ENCODE measurements at places on chromosomes 13 and 19.

- DNase-seq = no peak
These were observed 2859.0 kb upstream of the PCDH20 start for GRCh38 chr13:64274481-64275217.

- DNase-seq = no peak
These were observed 360.9 kb downstream of the SLITRK5 start for GRCh38 chr13:88031980-88032559.

GRCh38 chr19:49710372-49710951 lies 19.5 kb downstream of the CPT1C start:
- DNase-seq = no peak

- no peak for DNase-seq
These were observed 38.2 kb upstream of the NPAS1 start for GRCh38 chr19:46981286-46981945.

DNA sequence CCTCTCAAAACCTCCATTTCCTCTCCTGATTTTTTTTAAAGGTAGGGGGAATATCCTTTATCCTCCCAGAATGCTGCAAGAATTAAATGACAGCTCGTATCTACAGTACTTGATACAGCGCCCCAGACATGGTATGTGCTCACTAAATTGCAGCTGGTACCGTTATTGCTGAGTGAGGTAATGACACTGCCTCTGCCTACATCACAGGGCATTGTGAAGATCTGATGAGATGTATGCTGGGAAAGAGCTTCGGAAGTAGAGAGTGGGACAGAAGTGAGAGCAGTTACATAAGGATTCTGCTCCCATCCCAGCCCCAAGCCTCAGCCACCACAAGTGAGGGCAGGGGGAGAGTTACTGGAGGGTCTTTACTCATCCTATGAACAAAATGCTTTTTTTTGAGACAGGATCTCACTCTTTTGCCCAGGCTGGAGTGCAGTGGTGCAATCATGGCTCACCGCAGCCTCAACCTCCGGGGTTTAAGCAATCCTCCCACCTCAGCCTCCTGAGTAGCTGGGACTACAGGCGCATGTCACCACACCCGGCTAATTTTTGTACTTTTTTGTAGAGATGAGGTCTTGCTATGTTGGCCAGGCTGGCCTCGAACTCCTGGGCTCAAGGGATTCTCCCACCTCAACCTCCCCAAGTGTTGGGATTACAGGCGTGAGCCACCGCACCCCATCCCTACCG lies 1.7 kb upstream of the FKRP start:
- DNase-seq = no peak

- no peak for DNase-seq
These were observed 8.9 kb upstream of the FARP1 start for GRCh38 chr13:98133946-98134345.

DNA sequence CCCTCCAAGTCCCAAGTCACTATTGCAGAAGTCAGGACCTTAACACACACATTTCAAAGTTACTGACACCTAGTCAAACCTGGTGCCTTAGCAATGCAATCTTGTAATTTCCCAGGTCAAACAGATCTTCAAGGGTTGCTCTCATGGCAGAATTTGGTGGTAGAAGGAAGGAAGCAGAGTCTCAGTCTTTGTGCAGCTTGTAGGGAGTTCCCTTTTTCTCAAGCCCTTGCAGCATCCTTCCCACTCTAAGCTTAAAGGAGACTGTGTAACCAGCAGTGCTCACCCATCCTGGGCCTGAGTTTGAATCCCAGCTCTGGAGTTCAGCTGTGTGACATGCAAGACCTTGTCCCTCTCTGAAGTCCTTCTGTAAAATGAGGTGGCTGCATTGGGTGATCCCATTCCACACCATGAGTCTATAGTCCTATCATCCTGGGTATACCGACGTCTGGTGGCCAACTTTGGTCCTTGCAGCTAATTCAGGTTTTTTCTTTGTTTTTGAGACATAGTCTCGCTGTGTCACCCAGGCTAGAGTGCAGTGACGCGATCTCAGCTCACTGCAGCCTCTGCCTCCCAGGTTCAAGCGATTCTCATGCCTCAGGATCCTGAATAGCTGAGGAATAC lies 9.8 kb downstream of the SIGLEC10 start:
- DNase-seq = no peak

GRCh38 chr13:27088619-27089018 lies 83.0 kb downstream of the USP12 start:
- DNase-seq = no peak

DNA sequence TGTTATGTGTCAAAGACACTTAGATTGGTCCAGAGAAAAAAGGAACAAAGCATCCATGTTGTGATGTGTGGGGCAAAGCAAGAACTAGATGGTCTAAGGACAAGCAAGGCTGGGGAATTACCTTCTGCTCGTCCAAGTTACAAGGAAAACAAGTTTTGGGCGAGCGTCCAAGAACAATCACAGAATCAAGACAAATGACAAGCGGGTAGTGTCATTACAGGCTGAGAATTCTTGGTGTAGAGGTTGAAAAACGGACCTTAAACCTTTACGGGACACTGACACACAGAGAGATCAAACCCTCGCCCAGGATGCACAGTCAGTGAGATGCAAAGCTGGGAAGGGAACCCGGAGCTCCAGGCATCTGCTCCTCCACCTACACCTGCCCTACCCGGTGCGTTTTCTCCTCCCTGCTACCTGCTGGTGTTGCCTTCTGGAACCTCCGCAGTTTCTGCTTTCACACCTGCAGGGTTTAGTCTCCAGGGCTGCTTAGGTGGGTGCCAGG lies 515 bp upstream of the ZNF324B start:
- DNase-seq = no peak

DNA sequence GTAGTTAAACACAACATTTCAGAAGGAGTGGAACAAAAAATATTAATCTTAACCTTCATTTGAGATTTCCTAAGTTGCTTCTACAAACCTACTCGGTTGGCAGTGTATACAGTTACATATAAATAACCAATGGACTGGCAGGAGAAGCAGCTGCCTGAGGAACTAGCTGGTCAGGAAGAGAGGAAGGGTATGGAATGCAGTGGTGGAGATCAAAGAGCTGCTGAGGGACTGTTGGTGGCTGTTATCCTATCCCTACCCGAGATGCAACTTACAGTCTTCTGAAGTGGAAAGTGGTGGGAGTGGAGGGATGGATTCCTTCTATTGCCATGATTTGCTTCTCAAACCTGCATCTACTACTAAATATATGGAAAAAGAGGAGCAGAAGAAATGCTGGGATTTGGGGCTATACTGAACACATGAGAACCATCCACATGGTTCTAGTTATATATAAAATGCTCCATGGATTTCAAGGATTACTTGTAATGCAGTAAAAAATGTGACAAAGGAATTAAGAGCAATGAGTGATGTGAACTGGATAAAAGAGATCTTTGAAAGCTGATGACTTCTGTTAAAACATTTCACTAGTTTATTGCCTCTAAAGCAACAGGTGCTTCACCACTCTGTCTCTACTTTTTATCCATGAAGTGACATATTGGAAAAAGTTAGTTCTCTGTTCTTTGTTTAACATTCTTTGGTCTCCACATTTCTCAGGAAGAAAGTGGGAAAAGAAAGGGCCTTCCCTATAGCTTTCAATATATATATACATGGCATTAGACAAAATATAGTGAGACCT lies 29.9 kb downstream of the MICU2 start:
- no peak for DNase-seq

DNA sequence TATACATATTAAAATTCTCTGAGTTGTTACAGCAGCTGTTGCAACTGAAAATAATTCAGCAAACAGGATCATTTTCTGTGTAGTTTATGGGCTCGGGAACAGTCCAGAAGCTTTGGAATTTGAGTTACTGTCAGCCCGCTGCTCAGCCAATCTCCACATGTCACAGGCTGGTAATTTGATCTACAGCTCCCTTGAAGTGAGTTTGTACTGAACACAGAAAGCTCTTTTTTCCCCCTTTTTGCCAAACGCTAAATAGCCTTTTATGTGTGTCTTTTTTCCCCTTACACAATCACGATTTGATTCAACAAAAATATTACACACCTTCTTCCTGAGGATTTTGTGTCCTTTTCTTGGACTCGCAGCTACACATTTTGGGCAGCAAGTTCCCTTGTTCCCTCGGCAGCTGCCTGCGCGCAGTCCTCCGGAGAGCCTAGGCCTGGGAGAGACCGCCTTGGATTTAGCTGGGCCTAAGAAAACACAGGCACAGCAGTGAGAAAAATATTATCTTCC lies 371.4 kb downstream of the KCNRG start:
- no peak for DNase-seq

DNA sequence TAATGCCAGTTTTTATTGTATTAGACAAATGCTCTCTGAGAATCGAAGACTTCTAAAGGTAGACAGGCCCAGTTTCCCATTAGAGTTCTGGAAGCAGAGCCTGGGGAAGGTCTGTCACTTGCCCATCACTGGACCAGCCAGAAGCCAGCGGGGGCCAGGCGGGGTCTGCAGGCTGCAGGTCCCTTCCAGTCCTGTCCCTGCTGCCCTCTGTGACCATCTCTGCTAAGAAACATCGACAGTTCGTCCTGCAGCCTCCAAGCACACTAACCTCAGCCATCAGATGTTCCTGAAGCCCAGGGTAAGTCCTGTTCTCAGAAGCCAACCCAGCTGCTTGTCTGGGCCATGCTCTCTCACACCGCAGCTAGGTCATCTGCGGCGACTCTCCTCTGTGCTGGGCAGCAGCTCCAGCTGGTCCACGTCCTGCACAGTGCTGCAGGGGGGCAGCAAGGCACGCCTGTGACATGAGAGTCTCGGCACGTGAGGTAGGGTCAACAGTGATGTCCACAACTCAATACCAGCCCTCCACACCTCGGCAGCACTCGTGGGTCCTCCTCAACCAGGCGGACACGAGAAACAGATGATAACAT lies 2.9 kb upstream of the ADPRHL1 start:
- no peak for DNase-seq

DNA sequence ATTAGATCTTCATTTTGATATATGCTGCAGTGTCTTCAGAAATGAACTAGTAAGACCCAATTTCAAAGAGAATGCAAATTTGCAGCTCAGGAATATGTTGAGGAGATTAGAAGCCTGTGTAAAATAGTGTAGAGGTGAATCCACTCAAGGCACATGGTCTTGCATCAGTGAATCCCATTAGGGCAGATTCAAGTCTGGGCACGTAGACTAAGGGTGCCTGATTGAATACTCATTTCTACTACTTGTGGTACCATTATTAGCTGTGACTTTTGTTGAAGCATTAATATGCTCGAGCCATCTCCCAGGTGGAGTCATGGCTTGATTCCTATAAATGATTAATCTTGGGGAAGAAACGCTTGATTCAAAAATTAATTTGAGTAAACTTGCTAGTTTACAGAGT lies 129.4 kb downstream of the AKAP11 start:
- DNase-seq = no peak

DNA sequence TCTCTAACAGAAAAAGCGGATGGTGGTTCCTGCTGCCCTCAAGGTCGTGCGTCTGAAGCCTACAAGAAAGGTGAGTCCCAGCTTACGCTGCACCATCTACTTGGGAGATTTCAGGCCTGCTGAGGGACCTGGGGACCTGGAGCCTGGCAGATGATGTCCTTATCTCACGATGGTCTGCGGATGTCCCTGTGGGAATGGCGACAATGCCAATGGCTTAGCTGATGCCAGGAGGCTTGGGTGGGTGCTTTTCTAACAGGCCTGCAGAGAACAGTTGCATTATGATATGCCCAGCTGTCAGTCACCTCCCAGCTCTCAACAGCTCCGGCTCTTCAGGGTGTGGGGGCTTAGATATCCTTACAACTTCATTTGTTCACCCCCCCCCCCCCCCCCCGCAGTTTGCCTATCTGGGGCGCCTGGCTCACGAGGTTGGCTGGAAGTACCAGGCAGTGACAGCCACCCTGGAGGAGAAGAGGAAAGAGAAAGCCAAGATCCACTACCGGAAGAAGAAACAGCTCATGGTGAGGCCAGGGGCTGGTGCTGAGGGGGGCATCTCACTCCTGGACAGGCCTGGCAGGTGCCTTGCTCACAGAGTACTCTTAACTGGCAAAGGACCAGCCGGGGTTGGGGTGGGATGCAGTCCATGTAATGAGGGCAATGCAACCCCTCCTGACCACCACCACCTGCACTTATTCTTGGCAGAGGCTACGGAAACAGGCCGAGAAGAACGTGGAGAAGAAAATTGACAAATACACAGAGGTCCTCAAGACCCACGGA lies 3.8 kb downstream of the RPL13A start:
- DNase-seq = no peak

DNA sequence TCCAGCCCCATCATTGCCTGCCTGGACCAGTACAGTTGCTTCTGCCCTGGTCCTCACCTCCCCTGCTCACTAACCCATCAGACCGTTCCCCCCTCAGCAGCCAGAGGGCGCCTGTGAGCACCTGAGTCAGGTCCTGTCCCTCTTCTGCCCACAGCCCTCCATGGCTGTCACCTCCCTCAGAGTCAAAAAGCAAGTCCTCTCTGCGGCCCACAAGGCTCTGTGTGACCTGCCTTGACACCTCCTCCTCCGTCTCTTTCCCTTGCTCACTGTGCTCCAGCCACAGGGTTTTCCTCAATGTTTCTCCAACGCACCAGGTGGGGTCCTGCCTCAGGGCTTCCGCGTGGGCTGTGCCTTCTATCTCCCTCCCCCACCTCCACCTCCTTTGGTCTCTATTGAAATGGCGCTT lies 29.4 kb upstream of the PTPRS start:
- peak; percentile 43 for DNase-seq

DNA sequence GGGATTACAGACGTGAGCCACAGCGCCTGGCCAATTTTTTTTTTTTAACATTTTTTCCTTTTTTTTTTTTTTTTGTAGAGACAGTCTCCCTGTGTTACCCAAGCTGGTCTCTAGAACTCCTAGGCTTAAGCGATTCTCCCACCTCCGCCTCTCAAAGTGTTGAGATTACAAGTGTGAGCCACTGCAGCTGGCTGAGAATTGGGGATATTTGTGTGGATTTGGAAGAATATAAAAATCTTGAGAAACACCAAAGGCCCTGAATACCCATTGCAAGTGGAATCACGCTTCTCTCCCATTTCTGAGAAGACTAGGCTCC lies 79.9 kb upstream of the ABCC4 start:
- DNase-seq = no peak

DNA sequence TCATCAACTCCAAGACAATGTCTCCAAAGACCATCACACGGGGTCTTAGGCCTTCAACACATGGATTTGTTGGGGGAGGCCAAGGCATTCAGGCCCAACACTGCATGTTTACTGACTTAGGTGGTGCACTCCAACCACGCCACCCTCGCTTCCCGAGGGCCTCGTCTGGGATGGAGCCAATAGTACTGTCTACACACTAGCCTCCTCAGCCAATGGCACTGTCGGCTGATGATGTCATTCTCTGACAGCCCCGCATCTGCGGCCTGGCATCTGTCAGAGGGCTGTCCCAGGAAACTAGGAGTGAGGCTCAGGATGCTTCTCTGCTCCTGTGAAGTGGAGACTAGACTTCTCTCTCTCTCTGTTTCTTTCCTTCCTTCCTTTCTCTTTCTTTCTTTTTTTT lies 96.6 kb downstream of the TEX26 start:
- no peak for DNase-seq

GRCh38 chr13:105660561-105660960 lies 874.9 kb downstream of the EFNB2 start:
- no peak for DNase-seq

Measured in stimulated activated CD4-positive, alpha-beta T cell treated with anti-CD3 and anti-CD28 coated beads, TNF-alpha, amount 100 ng/mL, for 48 hours (primary cell).